Suprapubic skin (tissue), 4 donors: ENCODE measurements at places on chromosomes 6 and 20.

- H3K27me3 ChIP-seq = no peaks in the 10 kb centered on the region
- DNase-seq = no peak
- H3K4me1 ChIP-seq = no peaks in the 10 kb centered on the region
- no peak overlapping the region for H3K27ac ChIP-seq
Observed at GRCh38 chr20:38007526-38007925, 25.7 kb downstream of the TTI1 start.

GRCh38 chr6:29743568-29743967 is 20.3 kb downstream of the HLA-F start:
- peaks cover 9% of the 10 kb centered on the region for H3K4me1 ChIP-seq
- H3K4me3 ChIP-seq = no peak overlapping the region
- DNase-seq = no peak
- H3K36me3 ChIP-seq = no peaks in the 10 kb centered on the region

DNA sequence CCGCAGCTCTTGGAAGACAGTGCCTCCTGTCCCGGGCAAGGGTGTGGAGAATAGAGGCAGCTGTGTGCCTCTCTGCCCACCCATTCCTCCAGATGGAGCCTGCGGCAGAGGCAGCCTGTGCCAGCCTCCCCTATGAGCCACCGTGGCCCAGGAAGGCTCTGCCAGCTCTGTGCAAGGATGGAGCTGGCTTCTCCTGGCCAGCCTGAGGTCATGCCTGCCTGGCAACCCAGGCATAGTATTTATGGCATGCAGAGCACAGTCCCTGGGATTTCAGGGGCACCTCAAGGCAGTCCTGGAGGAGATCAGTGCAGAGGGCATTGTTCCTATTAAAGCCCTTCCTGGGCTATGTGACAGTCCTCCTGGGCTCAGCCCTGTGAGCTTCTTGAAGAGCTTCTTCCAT is 1.5 kb downstream of the EPB41L1 start:
- H3K27ac ChIP-seq = no peak overlapping the region
- no peak for DNase-seq
- no peaks in the 10 kb centered on the region for H3K27me3 ChIP-seq
- peaks cover 51% of the 10 kb centered on the region for H3K4me1 ChIP-seq
- no peaks in the 10 kb centered on the region for H3K36me3 ChIP-seq
- H3K4me3 ChIP-seq = no peak overlapping the region

- peaks cover 3% of the 10 kb centered on the region for H3K4me1 ChIP-seq
- no peak for DNase-seq
- H3K27ac ChIP-seq = no peak overlapping the region
- H3K4me3 ChIP-seq = no peak overlapping the region
- H3K36me3 ChIP-seq = no peaks in the 10 kb centered on the region
- H3K27me3 ChIP-seq = no peaks in the 10 kb centered on the region
Observed at GRCh38 chr20:14667226-14667625, 329.8 kb upstream of the FLRT3 start.

- no peak overlapping the region for H3K4me3 ChIP-seq
- no peak for DNase-seq
- no peaks in the 10 kb centered on the region for H3K27me3 ChIP-seq
- H3K36me3 ChIP-seq = peaks cover 5% of the 10 kb centered on the region
- H3K27ac ChIP-seq = no peak overlapping the region
- H3K4me1 ChIP-seq = peaks cover 4% of the 10 kb centered on the region
Observed at GRCh38 chr20:13105864-13106457, 97.2 kb downstream of the SPTLC3 start.
